ENCODE measurements at places on chromosomes 7 and 10. TPM values are rescaled to one million over a fixed set of nuclear protein-coding genes. Genes with fewer than 3 reads are reported as not detected.
A peak's percentile ranks its signal among the peaks of the same experiment; 100 is the strongest.

The TMEM270 gene
- not detected for polyA plus RNA-seq

The ELMO1 gene
- 42.8 TPM for polyA plus RNA-seq

The IFIT2 gene
- polyA plus RNA-seq = 15.1 TPM

The STEAP2 gene
- polyA plus RNA-seq = not detected

The GIMAP4 gene
- polyA plus RNA-seq = 2.2 TPM

The OR6B1 gene
- polyA plus RNA-seq = not detected

The COBL gene
- not detected for polyA plus RNA-seq

The NPSR1 gene
- polyA plus RNA-seq = not detected

The ZNF33B gene
- 13.3 TPM for polyA plus RNA-seq

The GPC2 gene
- polyA plus RNA-seq = 0.84 TPM

The TBX20 gene
- polyA plus RNA-seq = not detected

The ZPBP gene
- not detected for polyA plus RNA-seq

The CNTNAP2 gene
- 38.2 TPM for polyA plus RNA-seq

- no peak for DNase-seq
These were observed 61.8 kb downstream of the LGI1 start for GRCh38 chr10:93819520-93819919.

DNA sequence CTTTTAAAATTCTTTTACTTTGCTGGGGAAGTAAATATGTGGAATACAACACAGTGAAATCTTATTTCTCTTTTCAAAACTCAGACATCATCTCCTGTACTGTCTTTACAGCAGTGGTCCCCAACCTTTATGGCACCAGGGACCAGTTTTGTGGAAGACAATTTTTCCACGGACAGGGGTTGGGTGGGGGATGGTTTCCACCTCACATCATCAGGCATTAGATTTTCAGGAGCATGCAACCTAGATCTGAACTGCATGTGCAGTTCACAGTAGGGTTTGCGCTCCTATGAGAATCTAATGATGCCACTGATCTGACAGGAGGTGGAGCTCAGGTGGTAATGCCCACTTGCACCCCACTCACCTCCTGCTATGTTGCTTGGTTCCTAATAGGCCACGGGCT, 12.2 kb downstream of the TMEM60 start:
- DNase-seq = no peak

GRCh38 chr7:140059273-140060242, 3.2 kb downstream of the PARP12 start:
- no peak for DNase-seq

- no peak for DNase-seq
These were observed 144.7 kb upstream of the ZNF716 start for GRCh38 chr7:57305192-57305748.

- no peak for DNase-seq
These were observed 31.2 kb downstream of the FOXK1 start for GRCh38 chr7:4713183-4713784.

DNA sequence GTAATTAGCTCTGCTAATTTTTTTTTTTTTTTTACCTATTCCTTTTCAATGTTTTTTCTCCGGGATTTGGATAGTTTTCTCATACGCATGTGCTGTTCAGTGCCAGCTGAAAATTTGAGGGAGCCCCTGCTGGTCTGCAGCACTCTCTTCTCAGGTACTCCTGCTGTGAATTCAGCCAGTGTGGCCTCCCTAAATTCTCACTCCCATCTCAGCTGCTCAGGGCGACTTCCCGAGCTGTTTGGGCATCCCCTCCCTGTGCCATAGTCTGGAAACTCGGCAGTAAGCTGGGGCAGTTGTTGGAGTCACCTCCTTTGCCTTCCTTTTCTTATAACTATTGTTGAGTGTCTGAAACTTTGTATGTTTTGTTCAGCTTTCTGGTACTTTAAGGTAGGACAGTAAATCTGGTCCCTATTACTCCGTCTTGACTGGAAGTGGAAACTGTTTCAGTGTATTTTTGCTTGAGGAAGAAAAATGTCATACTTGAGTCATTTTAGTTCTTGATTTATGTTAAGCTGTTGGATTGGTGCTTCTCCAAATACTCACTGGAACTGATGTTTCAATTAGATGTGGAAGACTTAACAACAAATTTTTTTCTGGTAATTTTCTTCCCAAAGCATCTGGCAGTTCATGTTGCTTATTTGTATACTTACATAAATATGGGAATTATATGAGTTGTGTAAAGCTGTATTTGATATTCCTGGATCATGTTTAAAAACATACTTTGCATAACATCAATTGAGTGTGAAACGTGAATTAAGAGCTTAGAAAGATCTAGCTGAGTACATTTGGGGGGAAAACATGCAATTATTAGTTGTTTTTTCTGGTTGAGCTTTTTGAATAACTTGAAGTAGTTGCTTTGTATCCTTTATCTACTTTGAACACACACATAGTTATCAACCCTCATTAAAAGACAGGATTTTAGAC, 33.7 kb downstream of the MINPP1 start:
- no peak for DNase-seq

- no peak for DNase-seq
These were observed 77.6 kb upstream of the JAZF1 start for GRCh38 chr7:28258240-28258639.

DNA sequence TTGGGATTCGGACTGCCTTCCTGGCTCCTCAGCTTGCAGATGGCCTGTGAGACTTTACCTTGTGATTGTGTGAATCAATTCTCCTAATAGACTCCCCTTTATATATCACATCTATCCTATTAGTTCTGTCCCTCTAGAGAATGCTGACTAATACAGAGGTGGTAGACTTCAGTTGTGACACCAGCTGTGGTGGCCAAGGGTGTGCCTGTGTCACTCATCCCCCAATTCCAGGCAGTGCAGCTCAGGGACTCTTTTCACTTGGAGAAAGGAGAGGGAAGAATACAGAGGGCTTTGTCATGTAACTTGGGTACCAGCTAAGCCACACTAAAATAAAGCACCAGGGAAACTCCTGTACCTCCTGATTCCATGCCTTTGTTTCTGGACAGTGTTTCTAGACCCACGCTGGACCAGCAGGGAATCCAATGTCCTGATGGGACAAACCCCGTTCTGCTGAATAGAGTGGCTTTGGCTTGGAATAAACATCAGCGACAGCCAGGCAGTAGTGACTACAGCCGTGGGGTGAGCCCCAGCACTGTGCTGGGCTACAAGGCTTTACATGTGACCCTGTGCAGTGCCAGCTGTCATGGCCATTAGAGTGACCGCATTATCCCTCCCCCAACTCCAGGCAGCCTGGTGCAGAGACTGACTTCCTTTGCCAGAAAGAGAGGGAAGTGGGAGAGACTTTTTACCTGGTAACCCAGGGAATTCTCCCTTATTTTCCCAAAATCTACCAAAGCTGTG, 233.6 kb downstream of the ANK3 start:
- no peak for DNase-seq

GRCh38 chr10:28690545-28690944, 13.2 kb downstream of the BAMBI start:
- DNase-seq = no peak

- DNase-seq = no peak
These were observed 24.1 kb upstream of the CARD11 start for GRCh38 chr7:3067606-3068380.

DNA sequence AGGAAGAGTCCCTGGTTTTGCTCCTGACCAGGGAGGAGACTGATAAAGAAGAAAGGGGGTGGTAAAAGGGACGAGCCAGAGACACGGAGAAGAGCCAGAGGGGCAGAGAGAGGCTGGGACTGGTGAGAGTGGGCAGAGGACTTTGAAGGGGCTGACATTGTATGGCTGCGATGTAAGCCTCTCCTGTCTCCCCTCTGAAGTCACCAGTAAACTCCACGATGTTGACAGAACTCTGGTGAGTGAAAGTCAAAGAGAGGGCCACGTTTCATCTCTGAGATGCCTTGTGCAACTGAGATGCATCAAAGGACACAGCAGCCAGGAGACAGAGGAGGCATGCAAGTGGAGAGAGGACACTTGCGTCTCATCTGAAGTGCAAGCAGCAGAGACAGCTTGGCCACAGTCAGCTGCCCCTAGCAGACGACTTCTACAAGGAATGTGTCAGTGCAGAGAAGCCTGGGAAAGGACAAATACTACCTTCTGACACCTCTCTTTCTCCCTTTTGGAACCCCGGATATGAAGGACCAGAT, 54.3 kb downstream of the SMKR1 start:
- no peak for DNase-seq

DNA sequence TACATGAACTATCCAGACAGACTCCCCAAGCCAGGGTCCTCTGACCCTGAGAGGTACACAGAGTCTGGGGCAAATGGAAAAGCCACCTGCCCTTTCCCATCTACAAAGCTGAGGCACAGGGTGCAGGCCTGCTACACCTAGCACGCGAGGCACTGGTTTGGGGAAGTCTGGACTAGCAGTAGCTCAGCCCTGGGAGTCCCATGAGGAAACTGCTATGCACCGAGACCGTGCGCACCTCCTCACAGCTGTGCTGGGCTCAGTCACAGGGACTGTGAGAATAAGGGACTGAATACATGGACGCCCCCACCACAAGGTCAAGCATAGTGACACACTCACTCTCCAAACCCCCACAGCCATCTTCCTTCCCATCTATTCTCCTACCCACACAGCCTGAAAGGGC, 8.2 kb downstream of the MAT1A start:
- DNase-seq = no peak

- no peak for DNase-seq
These were observed 507.8 kb downstream of the SORCS3 start for GRCh38 chr10:105148921-105149320.

DNA sequence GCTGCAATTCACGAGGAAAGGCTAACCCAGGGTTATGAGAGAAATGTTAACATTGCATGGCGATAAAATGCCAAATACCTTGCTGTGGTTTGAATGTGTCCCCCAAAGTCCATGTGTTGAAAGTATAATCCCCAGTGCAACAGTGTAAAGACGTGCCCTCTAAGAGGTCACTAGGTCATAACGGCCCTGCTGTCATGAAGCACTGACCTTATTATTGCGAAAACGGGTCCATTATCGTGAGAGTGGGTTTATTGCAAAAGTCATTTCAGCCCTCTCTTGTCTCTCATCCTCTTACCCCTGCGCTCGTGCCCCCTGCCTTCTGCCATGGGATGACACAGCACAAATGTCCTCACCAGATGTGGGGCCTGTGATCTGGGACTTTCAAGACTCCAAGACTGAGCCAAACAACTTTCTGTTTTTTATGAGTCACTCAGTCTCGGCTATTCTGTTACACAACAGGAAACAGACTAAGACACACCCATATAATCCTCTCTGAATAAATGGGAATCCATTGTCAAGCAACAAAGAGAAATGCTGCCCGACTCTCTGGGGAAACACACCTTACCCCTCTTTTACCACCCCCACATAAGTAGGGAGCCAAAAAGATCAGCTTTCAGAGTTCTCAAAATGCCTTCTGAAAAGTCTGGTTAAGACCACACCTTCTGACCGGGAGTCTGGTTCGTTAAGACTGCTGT, 73.1 kb upstream of the UCN3 start:
- no peak for DNase-seq

DNA sequence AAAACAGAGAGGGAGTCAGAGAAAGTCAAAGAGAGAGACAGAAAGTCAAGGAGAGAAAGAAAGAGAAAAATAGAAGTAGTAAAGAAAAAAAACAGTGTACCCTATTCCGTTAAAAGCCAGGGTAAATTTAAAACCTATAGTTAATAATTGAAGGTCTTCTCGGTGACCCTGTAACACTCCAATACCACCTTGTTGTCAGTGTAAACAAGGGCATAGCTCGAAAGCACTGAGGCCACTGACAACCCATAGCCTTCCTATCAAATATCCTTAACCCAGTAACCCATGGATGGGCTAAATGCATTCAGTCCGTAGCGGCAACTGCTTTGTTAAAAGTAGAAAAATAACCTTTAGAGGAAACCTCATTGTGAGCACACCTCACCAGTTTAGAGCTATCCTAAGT, 100.4 kb downstream of the ZNF467 start:
- DNase-seq = no peak

GRCh38 chr7:11833431-11833830, 1.4 kb upstream of the THSD7A start:
- peak; percentile 12 for DNase-seq

DNA sequence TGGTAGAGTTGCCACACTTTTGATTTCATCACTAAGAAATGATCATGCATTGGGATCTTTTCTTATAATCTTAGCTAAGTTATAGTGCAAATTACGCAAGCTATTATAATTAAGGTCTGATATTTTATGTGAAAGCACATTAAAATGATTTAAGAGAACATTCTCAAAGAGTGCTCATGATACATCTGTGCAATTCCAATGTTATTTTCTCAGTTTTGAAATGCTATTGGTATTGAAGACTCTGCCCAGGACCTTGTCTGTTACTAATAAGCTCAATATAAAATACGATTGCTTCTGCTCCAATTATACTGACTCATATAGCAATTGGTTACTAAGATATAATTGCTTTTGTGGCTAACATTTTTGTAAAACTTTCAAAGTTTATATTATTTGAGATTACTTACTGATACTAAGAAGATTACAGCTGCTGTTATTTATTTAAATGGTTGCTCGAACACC, 180.9 kb downstream of the ADAM12 start:
- no peak for DNase-seq

DNA sequence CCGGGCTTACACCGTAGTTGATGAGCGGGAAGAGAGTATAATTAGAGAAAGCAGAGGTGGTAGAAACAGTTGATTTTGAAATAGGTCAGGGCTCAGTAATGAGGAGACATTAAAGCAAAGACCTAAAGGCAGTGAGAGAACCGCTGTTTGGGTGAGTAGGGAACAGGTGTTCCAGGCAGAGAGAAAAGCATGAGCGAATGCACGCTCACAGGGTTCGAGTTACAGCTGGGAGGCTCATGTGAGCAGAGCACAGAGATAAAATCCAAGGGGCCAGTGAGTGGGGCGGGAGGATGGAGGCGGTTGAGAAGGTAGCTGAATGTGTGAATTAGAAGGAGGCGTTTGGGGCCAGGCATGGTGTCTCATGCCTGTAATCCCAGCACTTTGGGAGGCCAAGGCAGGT, 39.9 kb downstream of the APBB1IP start:
- DNase-seq = no peak

GRCh38 chr7:130096243-130096827, 26.0 kb downstream of the KLHDC10 start:
- DNase-seq = no peak

DNA sequence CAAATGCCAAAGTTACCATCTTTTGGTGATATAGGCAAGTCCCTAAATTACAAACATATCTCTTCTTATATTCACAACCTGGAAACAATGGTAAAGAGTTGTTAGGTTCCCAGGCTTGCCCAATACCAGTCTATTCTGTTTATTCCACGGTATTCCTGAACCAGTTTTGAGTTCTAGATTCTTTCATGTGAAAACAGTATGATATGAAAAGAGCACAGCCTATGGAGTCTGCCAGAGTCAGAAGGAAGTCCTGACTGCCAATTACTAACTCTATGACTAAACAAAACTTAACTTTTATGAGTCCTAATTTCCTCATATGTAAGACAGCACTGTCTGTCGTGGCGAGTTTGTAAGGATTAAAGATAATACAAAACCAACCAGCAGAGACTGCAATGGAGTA, 5.6 kb downstream of the ABI1 start:
- no peak for DNase-seq

Measured in naive B cell (primary cell).